Dermis microvascular lymphatic vessel endothelial cell (primary cell): ENCODE measurements at places on chromosomes 6 and 20.

DNA sequence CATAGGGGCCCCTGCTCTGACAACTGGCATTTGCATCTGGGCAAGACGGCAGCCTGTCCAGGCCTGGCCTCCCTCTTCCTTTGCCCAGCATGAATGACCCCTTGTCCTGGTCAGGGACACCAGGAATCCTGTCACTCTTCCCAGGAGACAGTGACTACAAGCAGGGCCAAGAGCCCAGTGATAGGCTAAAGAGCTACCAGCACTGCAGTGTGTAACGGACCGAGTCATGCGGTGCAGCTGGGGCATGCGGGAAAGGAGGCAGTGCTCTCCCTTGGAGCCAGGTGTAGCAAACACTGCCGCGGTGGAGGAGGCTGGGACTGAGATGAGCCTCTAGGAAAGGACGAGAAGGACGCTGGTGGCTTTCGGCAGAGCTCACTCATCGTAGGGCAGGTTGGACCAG is 38.7 kb upstream of the DSP start:
- no peak for DNase-seq

DNA sequence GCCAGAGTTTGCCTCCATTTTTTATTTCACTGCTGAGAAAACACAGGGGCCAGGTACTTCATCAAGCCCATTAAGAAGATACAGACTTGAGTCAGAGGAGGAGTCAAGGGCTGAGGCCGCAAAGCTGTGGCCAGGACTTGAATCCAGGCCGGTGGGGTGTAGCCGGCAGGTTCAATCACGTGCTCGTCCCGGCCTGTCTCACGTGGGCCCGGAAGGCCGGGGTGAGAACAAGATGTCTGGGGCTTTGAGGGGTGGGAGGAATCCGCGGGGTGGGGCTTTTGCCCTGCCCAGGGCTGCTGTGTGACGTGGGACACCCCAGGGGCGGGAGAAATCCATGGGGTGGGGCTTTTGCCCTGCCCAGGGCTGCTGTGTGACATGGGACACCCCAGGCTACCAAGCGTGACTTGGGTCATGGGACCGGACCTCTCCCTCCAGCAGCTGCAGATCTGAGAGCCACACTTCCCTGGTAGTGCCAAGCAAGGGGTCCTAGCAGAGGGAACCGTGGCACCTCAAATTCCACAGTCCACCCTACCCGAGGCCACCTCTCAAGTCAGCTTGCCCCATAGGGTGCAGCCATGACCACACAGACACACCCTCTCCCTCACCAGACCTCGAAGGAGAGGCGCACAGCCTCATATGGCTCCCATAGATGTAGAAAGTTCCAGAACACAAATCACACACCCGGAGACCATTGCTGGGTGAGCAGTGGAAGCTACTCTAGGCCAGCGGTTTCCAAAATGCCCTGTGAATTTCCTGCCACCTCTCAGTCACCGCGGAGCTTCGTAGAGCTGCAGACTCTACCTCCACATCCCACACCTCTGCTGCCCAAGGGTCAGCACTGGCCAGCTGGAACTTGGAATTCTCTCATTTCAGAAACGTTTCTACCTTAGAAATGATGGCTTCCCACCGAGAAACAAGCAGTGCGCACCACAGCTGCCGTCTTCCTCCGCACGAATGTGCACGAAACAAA is 156.1 kb downstream of the DLL1 start:
- DNase-seq = no peak

GRCh38 chr6:167709196-167709595 is 117.5 kb upstream of the AFDN start:
- DNase-seq = no peak

- peak; percentile 30 for DNase-seq
These were observed 829.4 kb downstream of the EPHA7 start for GRCh38 chr6:92589996-92590395.
